ENCODE measurements at places on chromosomes 7 and 10.

GRCh38 chr10:93086289-93086688 is 12.6 kb downstream of the CYP26A1 start:
- DNase-seq = no peak

- no peak for DNase-seq
Measured at GRCh38 chr10:66860376-66860945, 65.4 kb upstream of the LRRTM3 start.

DNA sequence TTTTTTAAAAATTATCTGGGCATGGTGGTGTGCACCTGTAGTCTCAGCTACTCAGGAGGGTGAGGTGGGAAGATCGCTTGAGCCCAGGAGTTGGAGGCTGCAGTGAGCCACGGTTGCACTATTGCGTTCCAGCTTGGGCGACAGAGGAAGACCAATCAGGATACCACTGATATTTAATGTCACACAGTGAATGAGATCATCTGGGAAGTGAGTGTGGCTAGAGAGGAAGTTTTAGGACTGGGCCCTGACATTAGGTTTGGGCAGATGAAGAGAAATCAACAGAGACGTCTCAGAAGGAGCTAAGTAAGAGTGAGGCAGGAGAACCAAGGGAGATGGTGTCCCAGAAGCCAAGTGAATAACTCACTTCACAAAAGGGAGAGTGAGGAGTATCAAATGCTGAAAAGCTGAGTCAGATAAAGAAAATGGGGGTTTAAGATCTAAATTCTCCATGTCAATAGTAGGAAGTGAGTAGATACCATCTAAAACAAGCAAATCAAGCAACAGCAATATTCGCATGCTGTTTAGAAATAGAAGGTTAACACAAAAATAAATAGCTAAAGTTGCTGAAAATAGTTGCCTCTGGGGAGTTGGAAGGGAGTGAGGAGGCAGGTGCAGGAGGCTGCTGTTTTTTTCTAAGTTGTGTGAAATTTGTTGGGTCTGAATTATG is 11.5 kb downstream of the PILRA start:
- DNase-seq = no peak

- DNase-seq = no peak
Measured at GRCh38 chr7:108920490-108920889, 350.8 kb downstream of the DNAJB9 start.

DNA sequence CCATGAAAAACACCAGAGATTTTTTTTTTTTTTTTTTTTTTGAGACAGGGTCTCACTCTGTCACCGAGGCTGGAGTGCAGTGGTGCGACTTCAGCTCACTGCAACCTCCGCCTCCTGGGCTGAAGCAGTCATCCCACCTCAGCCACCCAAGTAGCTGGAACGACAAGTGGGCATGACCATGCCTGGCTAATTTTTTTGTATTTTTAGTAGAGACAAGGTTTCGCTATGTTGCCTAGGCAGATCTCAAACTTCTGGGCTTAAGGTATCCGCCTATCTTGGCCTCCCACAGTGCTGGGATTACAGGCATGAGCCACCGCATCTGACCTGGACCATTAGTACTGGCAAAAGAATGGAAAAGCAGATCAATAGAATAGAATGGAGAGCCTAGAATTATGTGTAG is 59.0 kb upstream of the LRRN3 start:
- DNase-seq = no peak

GRCh38 chr10:76839276-76839675 is 798.3 kb downstream of the KCNMA1 start:
- DNase-seq = no peak

DNA sequence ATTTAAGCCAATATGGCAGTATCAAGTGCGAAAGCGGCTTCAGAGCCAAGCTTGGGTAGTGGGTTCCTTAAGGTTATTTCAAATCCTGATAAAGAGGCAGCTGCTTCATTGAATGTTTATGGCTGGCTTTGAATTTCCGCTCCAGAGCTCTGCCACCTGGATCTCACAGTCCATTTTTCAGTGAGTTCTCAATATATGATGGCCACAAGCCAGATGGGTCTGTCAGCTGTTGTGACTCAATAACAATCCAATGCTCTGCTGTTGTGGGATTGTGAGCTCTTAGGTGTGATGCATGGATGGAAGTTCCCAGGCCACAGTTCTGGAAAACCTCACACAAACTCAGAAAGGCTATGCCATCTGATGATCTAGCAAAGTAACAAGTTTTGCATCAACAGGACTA is 743.8 kb upstream of the LRRN3 start:
- DNase-seq = no peak

- DNase-seq = no peak
Measured at GRCh38 chr7:98303176-98303865, 21.8 kb downstream of the BRI3 start.

- DNase-seq = no peak
Measured at GRCh38 chr7:495761-496321, 23.8 kb downstream of the PDGFA start.

- DNase-seq = no peak
Measured at GRCh38 chr7:84705706-84706105, 481.1 kb downstream of the SEMA3D start.

DNA sequence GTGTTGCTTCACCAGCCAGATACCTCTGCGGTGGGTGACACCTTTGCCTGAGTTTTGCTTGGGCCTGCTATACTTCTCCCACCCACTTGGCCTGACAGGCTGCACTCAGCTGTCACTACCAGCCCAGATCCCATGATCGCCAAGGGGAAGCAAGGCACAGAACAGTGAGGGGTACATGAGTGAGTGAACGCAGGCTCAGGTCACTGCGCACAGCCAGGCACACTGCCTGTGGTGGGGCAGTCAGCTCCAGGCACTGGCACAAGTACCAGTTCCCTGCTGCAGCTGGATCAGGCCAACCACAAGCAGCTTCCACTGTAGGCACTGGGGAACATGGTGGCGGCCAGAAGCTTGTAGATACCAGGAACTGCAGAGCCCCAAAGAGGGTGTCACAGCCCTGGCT is 441.9 kb upstream of the GRM3 start:
- DNase-seq = no peak

- no peak for DNase-seq
Measured at GRCh38 chr10:42809676-42810075, 27.1 kb downstream of the BMS1 start.

DNA sequence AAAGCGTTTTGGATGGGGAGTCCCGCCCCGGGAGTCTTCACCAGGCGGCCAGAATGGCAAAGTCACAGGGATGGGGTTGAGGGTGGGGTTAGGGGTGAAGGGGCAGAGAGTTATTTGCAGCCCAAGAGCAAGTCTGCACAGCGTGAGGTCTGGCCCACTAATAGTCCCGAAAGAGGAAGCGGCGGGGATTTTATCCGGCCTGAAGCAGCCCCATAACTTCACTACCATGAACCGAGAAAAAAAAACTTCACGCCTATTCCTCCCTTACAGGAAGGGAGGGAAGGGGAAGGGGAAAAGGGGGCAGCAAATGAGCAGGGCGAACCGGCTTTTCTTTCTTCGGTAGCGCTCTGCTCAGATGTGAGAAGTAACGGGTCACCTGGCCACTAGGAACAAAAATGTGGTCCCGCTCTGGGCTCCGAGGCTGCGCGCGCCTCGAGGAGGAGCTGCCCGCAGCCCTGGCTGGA is 712 bp downstream of the ITPRIP start:
- DNase-seq = no peak

DNA sequence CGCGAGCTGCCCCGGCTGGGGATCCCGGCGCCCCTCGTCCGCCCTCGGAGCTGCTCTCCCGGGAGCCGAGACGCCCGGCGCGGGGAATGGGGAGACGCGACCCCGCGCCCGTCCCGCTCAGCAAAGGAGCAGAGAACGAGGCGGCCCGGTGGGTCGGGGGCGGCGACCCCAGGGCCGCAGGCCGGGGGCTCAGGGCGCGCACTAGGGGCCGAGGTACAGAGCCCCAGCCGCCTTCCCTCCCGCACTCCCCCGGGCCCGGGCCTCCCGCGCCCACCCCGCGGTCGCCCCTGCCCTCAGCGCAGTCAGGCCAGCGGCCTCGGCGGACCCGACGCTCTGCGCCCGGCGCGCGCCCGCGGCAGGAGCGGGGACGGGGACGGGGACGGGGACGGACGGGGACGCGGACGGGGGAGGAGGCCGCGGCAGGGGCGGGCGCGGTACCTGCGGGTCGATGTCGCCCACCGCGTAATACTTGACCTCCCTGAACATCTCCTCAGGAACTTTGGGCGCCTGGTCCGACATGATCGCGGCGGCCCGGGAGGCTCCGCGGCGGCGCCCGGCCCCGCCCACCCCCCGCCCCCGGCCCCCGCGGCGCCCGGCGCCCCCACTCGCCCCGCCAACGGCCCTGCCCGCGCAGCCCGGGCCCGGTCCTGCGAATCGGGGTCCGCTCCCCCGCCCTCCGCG is 373 bp downstream of the PAXIP1 start:
- DNase-seq = no peak

DNA sequence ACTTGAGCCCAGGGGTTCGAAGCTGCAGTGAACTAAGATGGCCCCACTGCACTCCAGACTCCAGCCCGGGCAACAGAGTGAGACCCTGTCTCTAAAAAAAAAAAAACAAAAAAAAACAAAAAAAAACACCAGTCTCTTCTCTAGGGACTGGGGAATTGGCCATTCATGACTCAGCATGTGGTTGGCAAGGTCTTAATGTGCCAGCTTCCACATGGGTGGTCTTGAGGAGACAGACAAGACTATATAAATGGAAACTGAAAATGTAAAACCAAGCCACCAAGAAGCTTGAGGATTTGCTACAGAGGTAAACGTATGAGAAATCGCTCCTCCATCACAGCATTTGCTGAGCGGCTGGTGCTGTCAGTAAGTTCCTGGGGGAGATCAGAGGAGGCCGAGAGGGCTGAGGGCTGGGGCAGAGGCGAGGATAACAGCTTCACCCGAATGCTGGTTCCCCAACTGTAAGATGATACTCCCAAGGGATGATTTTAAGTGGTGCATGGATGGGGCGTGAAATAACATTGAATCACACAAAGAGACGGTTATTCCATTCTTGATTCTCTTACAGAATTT is 128.7 kb downstream of the C10orf105 start:
- no peak for DNase-seq

GRCh38 chr10:25852364-25852941 is 81.6 kb upstream of the MYO3A start:
- no peak for DNase-seq

- no peak for DNase-seq
Measured at GRCh38 chr7:158572000-158572828, 15.4 kb downstream of the PTPRN2 start.

- no peak for DNase-seq
Measured at GRCh38 chr10:123743441-123744223, 77.5 kb downstream of the GPR26 start.

DNA sequence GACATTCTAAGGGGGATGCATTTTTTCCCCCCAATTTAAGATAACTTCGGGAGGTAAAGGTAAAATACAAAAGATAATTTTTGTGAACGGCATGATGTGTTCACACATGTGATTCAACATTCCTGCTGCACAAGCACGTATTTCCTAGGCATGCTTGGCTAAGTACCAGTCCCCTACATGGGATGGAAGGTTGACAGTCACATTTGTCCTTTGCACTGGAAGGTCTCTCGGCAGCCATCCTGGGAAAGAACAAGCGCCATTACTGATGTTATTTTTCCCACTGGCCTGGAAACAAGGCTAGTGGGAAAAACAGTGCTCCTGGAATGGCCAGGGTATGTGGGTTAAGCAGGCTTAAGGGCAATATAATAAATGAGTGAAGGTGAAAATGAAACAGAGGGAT is 276.2 kb upstream of the AOAH start:
- no peak for DNase-seq

- DNase-seq = no peak
Measured at GRCh38 chr7:70416986-70417655, 714.8 kb upstream of the GALNT17 start.

GRCh38 chr10:52810761-52811160 is 38.2 kb upstream of the MBL2 start:
- DNase-seq = no peak

Measured in stimulated activated CD4-positive, alpha-beta T cell treated with anti-CD3 and anti-CD28 coated beads, Interleukin-1b, Interleukin-23, amount 100 ng/mL, for 1 hour (primary cell).